ENCODE measurements at places on chromosomes 7 and 10.

DNA sequence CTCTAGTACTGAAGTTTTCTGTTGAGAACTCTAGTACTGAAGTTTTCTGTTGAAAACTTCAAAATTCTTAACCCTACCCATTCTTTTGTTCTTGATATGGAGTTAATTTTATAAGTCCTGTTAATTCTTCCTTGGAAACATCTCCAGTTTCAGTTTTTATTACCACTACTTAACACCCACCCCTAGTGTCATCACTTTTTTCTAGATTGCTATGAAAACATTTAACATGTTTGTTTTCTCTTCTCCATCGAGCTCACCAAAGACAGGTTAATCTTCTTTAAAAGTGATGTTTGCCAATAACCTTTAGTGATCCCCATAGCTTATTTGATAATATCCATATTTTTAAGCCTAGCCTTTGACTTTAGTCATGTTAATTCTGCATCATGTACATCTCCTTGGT is 147.9 kb downstream of the PPP1R9A start:
- no peak for DNase-seq

DNA sequence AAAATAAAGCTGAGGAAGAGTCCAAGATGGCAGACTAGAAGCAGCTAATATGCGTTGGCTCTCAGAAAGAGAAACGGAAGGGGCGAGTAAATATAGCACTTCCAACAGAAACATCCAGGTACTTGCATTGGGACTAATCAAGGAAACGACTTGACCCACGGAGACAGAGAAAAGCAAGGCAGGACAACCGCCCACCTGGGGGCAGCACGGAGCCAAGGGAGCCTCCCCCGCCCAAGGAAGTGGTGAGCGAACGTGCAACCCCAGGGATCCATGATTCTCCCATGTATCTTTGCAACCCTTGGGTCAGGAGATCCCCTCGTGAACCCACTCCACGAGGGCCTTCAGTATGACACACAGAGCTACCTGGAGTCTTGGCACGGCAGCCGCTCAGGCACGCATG is 45.4 kb upstream of the GRM3 start:
- DNase-seq, result no peak

- DNase-seq, result no peak
Measured at GRCh38 chr10:32927750-32928149, 30.3 kb downstream of the ITGB1 start.

- no peak for DNase-seq
Measured at GRCh38 chr10:33302208-33302829, 32.1 kb downstream of the NRP1 start.

DNA sequence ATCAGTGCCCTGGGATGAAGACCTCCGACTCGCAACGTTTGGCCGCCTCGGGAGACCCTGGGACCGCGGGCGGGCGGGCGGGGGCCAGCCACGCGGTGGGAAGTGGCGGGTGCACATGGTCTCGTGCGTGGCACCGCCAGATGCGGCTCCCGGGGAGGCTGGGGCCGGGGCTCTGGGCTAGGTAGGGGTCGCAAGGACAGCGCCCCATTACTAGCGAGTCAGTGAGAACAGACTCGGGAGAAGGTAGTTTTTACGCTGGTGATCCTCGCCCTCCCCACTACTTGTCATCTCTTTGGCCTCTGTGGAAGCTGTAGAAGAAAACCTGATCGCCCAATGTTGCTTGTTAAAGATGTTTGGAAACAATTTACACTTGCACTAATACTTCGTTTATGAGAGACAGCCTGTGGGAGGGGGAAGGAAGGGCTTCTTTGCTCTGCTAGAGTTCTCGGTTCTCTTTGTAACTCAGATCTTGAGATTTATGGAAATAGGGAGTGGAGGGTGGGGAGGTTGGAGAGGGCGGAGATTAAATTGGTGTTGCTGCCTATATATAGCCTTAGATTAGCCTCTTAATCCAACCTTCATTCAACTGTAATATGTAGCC is 591 bp downstream of the BZW2 start:
- DNase-seq, result no peak

GRCh38 chr7:120813546-120814252 is 44.2 kb downstream of the TSPAN12 start:
- no peak for DNase-seq

DNA sequence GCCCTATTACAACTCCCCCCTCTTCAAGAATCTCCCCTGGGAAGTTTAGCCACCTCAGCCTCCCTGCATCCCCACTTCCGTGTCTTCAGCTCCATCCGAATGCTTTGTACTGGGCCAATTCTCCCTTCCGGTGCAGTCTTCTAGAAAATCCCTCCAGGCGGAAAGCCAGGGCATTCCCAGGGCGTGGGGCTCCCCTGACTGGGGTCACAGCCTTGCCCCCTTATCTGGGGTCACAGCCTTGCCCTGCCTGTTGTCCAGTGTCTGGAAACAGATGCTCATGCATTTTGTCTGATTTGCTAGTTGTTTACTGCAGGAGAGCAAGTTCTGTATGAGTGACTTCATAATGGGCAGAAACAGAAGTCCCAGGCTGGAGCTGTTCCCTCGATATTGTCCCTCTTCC is 112.5 kb upstream of the TCERG1L start:
- DNase-seq, result no peak

DNA sequence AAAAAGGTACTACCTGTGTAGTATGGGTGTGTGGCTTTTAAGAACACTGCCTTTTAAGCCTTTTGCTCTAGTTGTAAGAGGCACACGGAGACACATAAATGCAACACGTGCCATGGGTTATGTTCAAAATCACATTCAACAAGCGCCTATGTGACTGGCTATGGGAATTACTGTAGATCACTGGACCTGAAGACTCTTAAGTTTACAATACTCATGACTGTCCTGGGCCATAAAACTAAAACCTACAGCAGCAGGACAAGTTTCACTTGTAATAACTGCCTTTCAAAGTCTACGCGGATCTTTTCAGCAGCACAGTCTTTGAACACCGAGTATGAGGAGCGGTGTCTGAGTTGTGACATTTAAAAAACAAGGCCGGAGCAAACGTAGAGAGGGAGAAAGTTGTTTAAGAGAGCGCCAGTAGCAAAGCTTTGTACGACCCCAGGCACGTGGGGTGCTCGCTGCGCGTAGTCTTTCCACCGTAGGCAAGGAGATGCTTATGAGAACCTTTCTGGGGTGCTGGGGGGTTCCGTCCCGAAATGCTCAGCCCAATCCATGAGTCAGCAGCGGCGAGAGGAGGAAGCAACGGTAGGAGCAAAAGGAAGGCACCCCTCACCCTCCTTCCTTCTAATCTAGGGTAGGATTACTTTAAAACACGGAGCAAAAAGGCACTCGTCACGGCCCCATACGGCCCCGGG is 662 bp downstream of the DNAJC2 start:
- no peak for DNase-seq

DNA sequence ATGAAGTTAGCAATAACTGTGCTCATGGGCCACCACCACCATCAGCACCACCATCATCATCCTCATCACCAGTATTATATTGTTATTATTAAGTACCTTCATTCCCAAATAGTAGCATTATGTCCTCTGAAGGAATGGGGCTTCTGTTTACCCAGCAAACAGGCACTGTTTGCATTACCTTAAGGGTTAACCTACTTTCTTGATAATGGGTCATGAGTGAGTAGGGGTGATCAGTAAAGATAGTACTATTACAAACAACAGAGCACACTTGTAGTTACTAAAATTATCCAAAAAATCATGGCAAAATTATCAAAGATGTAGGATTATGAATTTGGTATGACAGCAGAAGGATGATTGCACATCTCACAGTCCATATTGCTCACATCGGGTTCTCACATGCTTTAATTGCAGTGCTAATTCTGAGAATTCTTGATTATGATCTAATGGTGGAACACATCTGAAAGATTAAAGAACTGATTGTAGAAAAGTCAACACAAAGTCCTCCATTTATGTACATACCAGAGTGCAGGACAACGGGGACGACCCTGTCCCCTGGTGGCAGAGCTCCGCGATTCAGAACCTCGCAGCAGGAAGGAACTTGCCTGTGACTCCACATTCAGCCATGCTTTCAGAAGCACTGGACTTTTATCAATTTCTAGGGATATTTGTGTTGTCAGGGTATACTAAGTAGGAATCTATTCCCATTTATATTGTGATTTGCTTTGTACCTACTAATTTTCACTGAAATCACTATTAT is 31.0 kb downstream of the PDE1C start:
- no peak for DNase-seq

Data from NCI-H1092 (cell line).